ENCODE measurements at places on chromosomes 5 and 9.

DNA sequence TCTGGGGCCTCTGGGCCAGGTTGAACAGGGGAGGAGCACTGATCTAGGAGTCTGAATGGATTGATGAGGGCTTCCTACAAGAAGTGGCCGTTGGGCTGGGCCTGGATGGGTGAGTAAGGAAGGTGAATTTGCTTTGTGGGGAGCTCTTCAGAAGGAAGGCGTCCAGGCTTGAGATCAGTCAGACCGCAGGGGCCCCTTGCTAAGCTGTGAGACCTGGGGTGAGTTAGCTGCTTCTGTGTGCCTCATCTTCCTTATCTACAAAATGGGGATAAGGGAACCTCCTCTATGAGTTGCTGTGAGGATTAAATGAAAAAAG, 1.1 kb upstream of the SYNPO start:
- H3K27ac ChIP-seq, result no peak overlapping the region
- no peaks in the 10 kb centered on the region for H3K4me1 ChIP-seq
- H3K27me3 ChIP-seq, result peaks cover 12% of the 10 kb centered on the region
- DNase-seq, result no peak
- no peak overlapping the region for H3K4me3 ChIP-seq

DNA sequence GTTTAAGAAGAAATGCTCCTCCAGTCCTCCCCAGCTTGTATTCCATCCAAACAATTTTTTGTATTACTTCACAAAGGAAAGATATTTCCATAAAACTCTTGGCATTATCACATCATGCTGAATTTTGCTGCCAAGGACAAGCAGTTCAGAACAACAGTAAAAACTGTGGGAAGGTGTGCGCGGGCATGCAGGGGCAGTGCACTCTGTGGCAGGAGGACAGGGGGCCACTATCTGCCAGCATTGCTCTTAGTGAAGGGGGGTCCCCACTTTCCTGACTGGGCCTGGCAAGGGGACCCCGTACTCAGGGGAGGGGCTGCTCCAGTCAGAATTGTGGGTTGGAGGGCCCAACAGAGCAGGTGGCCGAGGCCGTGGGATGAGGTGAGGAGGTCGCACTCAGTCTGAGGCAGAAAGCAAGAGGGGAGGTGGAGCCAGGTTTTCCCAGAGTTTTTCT, 32.8 kb downstream of the ANGPTL2 start:
- no peak overlapping the region for H3K27ac ChIP-seq
- no peaks in the 10 kb centered on the region for H3K36me3 ChIP-seq
- H3K27me3 ChIP-seq, result no peaks in the 10 kb centered on the region
- no peak for DNase-seq
- H3K4me1 ChIP-seq, result peaks cover 9% of the 10 kb centered on the region
- H3K4me3 ChIP-seq, result no peak overlapping the region

DNA sequence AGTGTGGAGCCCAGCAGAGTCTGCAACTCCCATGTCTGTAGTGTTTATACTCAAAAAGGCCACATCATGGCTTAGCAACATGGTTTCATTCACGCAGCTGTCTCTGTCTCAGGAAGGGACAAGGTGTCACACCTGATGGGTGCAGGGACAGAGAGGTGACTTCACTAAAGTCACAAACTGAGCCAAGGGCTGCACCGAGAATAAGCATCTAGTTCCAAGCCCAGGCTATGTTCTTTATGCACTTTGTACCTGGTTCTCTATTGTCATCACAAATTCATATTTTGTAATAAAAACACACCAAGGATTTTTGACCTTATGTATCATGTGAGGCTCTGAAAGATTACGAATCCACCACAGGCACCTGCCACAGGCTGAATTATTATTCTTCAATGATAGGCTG, 64.9 kb upstream of the STK32A start:
- no peak overlapping the region for H3K27ac ChIP-seq
- peaks cover 3% of the 10 kb centered on the region for H3K4me1 ChIP-seq
- no peak overlapping the region for H3K4me3 ChIP-seq
- no peaks in the 10 kb centered on the region for H3K36me3 ChIP-seq
- no peaks in the 10 kb centered on the region for H3K27me3 ChIP-seq
- DNase-seq, result no peak

- no peaks in the 10 kb centered on the region for H3K36me3 ChIP-seq
- H3K4me3 ChIP-seq, result no peak overlapping the region
- no peak overlapping the region for H3K27ac ChIP-seq
- H3K27me3 ChIP-seq, result no peaks in the 10 kb centered on the region
Measured at GRCh38 chr5:9350301-9350797, 195.5 kb downstream of the SEMA5A start.

- no peak overlapping the region for H3K4me3 ChIP-seq
- H3K27ac ChIP-seq, result no peak overlapping the region
- H3K27me3 ChIP-seq, result peaks cover 4% of the 10 kb centered on the region
- DNase-seq, result no peak
- no peaks in the 10 kb centered on the region for H3K4me1 ChIP-seq
Measured at GRCh38 chr9:134870746-134871662, 9.6 kb upstream of the FCN2 start.
